Left forelimb (tissue), 1 donor: ENCODE measurements at places on chromosomes 4 and X.

GRCh38 chrX:38214551-38215531, 5.8 kb downstream of the SRPX start:
- DNase-seq, result no peak

DNA sequence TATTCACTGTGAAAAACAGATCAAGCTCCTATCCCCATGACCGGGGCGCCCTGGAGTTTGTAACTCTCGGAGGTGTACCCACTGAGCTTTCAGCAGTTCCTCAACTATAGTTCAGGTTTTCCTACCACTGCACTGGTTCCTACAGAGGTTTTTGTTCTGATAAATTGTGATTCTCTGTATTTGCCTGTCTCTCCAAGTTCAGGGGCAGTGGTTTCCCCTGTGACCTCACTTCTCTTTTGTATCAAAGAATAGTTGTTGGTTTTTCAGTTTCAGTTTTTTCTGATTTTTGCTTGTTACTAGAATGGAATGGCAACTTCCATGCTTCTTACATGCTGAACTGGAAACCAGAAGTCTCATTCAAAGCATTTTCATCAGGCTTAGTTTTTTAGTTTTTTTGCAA, 56.8 kb upstream of the PLS3 start:
- no peak for DNase-seq

DNA sequence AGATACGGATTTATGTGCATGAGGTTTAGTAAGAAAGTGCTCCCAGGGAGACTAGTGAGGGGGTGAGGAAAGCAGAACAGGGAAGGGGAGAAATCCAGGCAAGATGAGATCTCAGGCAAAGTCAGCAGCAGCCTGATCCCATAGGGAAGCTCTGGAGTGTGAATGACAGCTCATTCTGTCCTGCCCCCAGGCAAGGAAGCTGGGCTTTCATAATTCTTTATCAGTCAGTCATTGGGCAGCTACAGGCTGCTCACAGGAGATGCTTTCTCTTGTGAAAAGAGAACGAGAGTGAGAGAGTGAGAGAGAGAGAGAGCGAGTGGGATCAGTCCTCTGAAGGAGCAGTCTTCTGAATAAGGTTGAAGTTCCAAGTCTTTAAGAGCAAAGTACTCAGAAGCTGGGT, 48.1 kb downstream of the SRPX start:
- DNase-seq, result no peak

GRCh38 chr4:55723403-55723802, 87.3 kb upstream of the NMU start:
- no peak for DNase-seq

DNA sequence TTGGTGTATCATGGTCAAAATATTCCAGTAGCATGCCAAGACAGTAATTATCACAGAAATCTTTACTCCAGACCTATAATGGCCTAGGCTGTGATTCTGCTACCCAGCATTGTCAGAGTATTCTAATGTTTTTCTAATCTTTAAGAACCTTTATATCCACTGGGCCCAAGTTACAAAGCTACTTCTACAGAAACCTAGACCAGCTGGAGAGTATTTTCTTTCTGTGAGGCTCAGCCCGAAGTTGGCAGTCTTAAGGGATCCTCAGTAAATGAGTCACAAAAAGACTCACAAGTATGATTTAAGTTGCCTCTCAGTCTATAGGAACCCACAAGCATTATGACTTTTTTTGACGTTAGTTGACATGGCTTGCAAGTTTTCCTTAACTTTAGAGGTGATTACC, 638.5 kb upstream of the FAM241A start:
- no peak for DNase-seq
